Left cardiac atrium (tissue), 4 donors: ENCODE measurements at places on chromosomes 7 and 10. TPM values are rescaled to one million over a fixed set of nuclear protein-coding genes. Genes with fewer than 3 reads are reported as not detected.

Gene NSMCE4A
- total RNA-seq: 31.4 TPM

Gene PITX3
- not detected for total RNA-seq

Gene CASP2
- total RNA-seq: 12.4 TPM

Gene NEUROG3
- 0.27 TPM for total RNA-seq

Gene ATOH7
- total RNA-seq: not detected

Gene GIMAP4
- 30.2 TPM for total RNA-seq

Gene SFMBT2
- 11.4 TPM for total RNA-seq

Gene SPDYE8
- total RNA-seq: not detected

Gene ELN
- 91.7 TPM for total RNA-seq

Gene HTR5A
- total RNA-seq: not detected

Gene PNLIP
- total RNA-seq: not detected

Gene ACBD7
- total RNA-seq: not detected

Gene GPRIN2
- not detected for total RNA-seq

Gene GIMAP2
- total RNA-seq: 7.0 TPM

Gene GPR15LG
- not detected for total RNA-seq

Gene PROSER2
- 1.8 TPM for total RNA-seq

Gene ZNF107
- 2.4 TPM for total RNA-seq

Gene CYP3A4
- total RNA-seq: 0.34 TPM

Gene NEUROD6
- not detected for total RNA-seq

Gene NUDT13
- total RNA-seq: 1.6 TPM

Gene OR9A2
- not detected for total RNA-seq

Gene PIP
- total RNA-seq: not detected

Gene MAGI2
- 8.7 TPM for total RNA-seq

Gene BAIAP2L1
- 2.4 TPM for total RNA-seq

Gene TRIM73
- total RNA-seq: 0.74 TPM

Gene COL1A2
- 270 TPM for total RNA-seq

Gene PGAM2
- 799 TPM for total RNA-seq

Gene CHST3
- 17.7 TPM for total RNA-seq

Gene MMP21
- 0.34 TPM for total RNA-seq

Gene RBP3
- not detected for total RNA-seq

Gene INHBA
- 15.4 TPM for total RNA-seq

Gene CPVL
- total RNA-seq: 15.3 TPM

Gene HOXA9
- not detected for total RNA-seq

Gene ZNF488
- not detected for total RNA-seq

Gene ASB4
- 3.5 TPM for total RNA-seq

Gene ANKRD30A
- 0.32 TPM for total RNA-seq

Gene NXPH1
- not detected for total RNA-seq

Gene FANK1
- total RNA-seq: 0.81 TPM

Gene SPAM1
- total RNA-seq: not detected

Gene FAM241B
- 6.7 TPM for total RNA-seq

Gene LEP
- total RNA-seq: 37.1 TPM

Gene NUTM2E
- not detected for total RNA-seq

Gene VIPR2
- 8.5 TPM for total RNA-seq

Gene FOXK1
- 22.1 TPM for total RNA-seq

Gene MPP7
- total RNA-seq: 11.0 TPM

Gene DYNC1I1
- 23.6 TPM for total RNA-seq

Gene AS3MT
- 12.2 TPM for total RNA-seq

Gene ABCB1
- 5.2 TPM for total RNA-seq

Gene EGFR
- total RNA-seq: 26.6 TPM

Gene GSTO2
- total RNA-seq: 0.92 TPM

Gene ZNHIT1
- total RNA-seq: 53.9 TPM

Gene PHF14
- total RNA-seq: 17.2 TPM

Gene AKR1C4
- total RNA-seq: not detected

Gene VAX1
- total RNA-seq: not detected

Gene HTR7
- 0.31 TPM for total RNA-seq

Gene ATP6V0E2
- 56.8 TPM for total RNA-seq
